ENCODE measurements at places on chromosomes 4 and X.

GRCh38 chr4:39702716-39703115 is 4.8 kb downstream of the UBE2K start:
- DNase-seq = no peak

GRCh38 chr4:142440093-142440492 is 406.0 kb downstream of the INPP4B start:
- no peak for DNase-seq

DNA sequence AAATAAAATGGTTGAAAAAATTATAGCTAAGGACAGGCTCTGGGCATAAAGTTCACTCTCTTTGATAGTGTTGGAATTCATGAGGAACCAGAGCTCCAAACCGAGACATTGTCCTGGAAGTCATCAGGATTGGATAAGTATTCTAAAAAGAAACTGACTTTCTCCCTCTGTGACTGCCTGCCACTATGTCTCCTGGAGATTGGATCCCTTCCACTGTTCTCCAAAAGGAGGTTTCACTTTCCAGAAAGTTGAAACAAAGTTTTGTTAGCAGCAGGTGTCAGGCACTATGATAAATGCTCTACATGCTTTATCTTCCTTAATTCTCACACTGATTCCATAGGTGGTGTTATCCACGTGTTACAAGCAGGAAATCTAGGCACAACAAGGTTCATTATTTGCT is 16.8 kb downstream of the BANK1 start:
- no peak for DNase-seq

DNA sequence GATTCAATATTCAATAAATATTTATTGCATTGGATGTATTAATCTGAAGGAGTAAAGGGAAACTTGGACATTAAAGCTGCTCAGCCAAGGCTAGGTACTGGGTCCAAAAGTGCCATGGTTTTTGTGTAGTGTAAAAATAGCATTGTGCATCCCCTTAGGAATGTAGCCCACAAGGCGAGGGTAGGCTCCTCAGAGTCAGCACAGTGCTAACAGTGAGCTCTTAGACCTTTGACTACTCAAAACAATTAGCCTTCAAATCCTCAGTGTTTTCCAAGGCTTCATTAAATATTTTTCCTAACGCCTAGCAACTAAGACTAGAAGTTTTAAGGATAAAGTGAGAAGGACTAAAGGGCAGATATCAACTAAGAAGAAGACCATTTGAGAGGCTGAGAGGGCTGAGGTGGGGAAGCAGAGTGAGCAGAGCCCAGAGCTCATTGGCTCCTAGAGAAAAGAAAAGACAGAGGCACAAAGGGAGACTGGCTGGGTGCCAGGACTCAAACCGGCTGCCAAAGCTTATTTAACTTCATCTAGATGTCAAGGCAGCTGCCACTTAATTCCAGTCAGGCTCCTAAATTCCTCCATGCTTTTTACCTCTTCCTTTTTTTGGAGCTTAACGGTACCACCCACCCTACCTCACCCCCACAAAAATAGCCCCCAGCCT is 17.0 kb downstream of the PRKG2 start:
- no peak for DNase-seq

DNA sequence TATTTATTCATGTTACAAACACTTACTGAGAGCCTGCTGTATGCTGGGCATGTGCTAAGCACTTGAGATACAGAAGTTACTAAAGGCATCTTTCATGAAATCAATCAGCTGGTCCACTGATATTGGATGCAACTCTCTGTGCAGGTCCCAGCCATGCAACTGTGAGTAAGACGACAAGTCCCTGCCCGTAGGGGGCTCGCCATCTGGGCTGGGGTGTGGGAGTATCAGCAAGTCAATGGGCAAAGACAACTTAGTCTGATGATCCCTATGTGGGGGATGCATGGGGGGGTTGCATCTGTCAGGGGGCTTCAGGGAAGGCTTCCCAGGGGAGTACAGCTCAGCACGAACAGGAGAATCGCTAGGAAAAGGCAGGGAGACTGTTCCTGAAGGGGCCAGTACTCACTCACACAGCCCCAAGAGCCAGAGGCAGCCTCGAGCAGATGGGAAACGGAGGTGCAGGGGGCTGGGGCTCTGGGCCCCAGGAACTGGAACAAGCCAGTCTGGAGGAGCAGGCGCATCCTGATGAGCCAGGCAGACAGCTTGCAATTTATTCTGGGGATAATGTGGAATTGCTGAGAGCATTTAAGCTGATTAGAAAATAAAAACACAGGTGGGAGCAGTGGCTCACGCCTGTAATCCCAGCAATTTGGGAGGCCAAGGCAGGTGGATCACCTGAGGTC is 40.2 kb downstream of the CRMP1 start:
- DNase-seq = no peak

GRCh38 chr4:150348079-150348478 is 233.9 kb upstream of the MAB21L2 start:
- DNase-seq = no peak

DNA sequence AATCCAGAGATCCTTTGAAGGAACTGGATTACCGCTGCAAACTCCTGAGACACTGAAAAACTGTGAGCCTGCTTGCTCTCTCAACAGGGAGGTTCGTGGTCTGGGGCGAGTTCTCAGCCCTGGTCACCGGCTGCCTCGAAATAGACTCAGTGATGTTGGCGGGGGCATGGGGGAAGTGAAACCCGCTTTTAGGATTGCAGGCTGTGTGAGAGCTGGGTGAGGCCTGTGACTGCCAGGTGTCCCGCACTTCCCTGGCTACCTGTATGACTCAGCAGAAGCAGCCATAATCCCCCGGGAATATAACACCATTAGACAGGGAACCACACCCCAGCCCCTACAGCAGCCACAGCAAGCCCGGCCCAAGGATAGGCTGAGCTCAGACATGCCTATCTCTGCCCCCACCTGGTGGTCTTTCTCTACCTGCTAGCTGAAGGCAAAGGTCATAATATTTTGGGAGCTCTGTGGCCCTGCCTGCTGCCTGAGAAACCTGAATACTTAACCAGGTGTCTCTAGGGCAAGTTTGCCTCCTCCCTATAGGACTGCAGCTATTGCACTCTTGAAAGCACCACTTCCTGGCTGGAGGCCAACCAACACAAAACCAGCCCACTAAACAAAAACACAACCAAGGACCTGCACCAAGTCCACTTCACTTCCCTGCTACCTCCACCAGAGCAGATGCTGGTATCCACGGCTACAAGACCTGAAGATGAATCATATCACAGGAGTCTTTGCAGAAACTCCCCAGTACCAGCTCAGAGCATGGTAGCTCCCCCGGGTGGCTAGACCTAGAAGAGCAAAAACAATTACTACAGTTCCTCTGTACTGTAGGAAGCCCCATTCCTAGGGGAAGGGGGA is 202.0 kb downstream of the RRAGB start:
- no peak for DNase-seq

- no peak for DNase-seq
Observed at GRCh38 chr4:56469489-56470210, 2.2 kb downstream of the SRP72 start.

DNA sequence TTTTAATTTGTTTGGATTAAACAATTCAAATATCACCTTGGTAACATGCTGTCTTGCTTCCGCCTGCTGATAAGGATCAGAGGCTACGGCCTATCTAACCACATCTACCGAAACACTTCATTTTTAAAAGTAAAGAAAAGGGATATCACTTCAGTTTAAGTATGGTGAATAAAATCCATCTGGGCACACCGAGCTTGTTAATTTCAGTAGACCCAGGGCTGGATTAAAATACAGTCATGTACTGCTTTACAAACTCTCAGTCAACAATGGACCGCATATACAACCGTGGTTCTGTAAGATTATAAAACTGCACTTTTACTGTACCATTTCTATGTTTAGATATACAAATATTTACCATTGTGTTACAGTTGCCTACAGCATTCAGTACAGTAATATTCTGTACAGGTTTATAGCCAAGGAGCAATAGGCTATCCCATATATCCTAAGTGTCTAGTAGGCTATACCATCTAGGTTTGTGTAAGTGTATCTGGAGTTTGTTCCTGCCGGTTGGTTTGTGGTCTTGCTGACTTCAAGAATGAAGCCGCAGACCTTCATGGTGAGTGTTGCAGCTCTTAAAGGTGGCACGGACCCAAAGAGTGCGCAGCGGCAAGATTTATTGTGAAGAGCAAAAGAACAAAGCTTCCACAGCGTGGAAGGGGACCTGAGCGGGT is 40.0 kb downstream of the SEPTIN11 start:
- peak; percentile 40 for DNase-seq

GRCh38 chr4:31392923-31393322 is 672.8 kb downstream of the PCDH7 start:
- no peak for DNase-seq

GRCh38 chrX:118621081-118621759 is 106.2 kb upstream of the IL13RA1 start:
- no peak for DNase-seq

DNA sequence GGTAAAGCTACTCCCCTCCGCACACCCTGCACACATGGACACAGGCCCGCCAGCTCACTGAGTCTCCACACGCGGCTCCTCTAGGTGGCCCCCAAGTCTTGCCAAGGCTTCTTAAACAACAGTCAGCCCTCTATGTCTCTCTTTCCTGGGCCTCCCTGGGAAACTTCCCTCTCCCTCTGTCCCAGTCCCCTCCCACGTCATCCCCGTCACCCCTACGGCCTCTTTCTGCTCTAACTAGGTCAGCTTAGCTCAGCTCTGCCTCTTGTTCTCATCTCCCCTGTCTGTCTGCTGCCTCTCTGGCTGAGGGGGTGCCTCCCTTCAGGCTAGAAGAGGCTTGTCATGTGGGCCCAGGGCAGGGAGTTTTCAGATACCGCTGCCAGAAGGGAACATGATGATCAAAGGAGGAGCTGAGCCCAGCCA is 38.8 kb downstream of the SEPTIN6 start:
- DNase-seq = peak; percentile 26

DNA sequence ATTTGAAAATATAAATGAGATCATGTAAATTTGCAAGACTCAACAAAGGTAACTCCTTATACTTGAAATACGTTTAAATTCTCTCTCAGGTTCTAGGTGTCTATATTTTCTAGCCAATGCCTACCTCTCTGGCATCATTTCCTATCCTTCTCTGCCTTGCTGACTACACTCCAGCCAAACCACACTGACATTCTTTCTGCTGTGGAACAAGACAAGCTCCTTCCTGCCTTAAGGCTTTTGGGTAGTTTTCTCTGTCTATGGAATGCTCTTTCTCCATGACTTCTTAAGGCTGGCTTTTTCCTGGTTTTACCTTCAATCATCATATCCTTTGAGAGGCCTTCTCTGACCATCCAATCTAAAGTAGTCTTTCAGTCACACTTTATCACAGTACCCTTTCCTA is 201.0 kb downstream of the SPRY1 start:
- no peak for DNase-seq

DNA sequence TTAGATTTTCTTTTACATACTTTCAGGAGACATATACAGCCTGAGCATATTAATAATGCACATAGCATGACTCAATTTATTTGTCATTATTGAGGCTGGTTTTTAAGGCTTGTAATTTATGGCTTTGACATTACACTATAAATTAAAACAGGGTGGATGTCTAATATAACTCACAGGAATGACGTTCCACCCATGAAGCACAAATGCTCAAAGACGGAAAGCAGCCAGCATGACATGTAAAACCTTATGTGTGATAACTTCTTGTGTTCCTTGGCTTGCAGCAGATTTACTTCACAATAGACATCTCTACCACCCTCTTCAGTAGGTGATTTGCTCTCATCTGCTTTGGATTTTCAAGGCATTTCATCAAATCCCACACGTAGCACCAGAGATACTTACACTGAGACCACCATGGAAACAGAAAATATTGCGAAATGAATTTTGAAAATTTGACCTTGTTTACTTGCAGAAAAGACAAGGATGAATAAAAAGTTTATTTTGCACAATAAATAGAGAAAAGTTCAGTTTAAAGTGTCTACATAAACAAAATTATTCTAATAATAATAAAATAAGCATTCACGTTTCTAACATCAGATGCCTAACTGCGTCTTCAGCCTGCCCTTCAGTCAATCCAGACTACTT is 64.7 kb upstream of the BTC start:
- DNase-seq = no peak

GRCh38 chr4:181672751-181673150 is 570.5 kb upstream of the TENM3 start:
- no peak for DNase-seq

DNA sequence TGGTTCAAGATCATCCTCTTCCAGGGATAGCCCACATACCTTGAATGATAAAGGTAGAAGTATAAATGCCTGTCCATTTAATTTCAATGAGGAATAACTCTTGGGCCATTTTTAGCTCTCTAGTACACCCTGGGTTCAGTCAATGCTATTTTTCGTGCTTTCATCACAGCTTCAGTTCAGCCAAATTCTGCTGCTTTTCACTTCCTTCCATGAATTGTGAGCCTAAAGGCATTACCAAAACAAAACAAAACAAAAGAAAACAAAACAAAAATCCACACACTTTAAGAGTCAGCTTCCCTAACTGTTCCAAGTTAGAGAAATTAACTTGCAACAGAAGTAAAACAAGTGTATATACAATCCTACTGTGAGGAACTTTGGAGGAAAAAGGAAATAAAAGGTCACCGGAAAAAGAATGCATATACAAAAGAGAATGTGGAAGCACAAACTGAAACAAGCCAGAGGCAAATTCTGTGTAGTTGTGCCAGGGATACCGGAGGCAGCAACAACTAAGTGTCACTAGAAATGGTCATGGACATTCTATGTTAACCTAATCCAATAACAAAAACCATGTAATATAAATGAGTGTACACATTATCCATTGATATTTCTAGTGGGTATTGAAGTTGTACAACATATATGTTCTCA is 423.1 kb downstream of the KCTD8 start:
- no peak for DNase-seq

GRCh38 chr4:100651499-100652175 is 133.8 kb upstream of the EMCN start:
- no peak for DNase-seq

- peak; percentile 31 for DNase-seq
Observed at GRCh38 chrX:18886344-18887161, 97.4 kb downstream of the PHKA2 start.

GRCh38 chr4:78235800-78236199 is 178.7 kb downstream of the FRAS1 start:
- no peak for DNase-seq

GRCh38 chr4:47239649-47240048 is 208.3 kb downstream of the GABRB1 start:
- no peak for DNase-seq

GRCh38 chrX:153626863-153627674 is 19.9 kb upstream of the DUSP9 start:
- DNase-seq = no peak

GRCh38 chr4:149765630-149766029 is 50.0 kb downstream of the IQCM start:
- DNase-seq = no peak

DNA sequence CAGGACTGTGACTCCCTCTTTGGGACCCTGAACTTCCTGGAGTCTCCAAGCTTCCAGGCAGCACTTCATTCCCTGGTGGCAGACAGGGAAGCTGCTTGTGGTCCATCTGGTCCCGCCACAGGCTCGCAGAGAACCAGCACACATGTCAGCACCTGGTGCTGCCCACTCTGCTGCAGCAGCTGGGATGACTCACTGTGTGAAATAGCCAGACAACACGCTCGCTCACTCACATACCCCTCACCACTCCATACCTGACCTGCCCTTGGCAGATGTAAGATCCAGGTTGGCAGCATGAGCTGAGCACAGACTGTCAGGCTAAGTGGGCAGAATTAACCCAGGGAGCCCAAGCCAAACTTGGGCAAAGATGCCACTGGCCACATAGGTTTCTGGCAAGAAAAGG is 613.5 kb downstream of the PCDH18 start:
- DNase-seq = no peak

All from activated CD4-positive, alpha-beta T cell treated with anti-CD3 and anti-CD28 coated beads, Interleukin-2, amount 50 U/mL, for 4 hours (primary cell).